DMS79 treated with DMSO at 0.1 percent for 48 hours (cell line): ENCODE measurements at places on chromosomes 2 and 18.

DNA sequence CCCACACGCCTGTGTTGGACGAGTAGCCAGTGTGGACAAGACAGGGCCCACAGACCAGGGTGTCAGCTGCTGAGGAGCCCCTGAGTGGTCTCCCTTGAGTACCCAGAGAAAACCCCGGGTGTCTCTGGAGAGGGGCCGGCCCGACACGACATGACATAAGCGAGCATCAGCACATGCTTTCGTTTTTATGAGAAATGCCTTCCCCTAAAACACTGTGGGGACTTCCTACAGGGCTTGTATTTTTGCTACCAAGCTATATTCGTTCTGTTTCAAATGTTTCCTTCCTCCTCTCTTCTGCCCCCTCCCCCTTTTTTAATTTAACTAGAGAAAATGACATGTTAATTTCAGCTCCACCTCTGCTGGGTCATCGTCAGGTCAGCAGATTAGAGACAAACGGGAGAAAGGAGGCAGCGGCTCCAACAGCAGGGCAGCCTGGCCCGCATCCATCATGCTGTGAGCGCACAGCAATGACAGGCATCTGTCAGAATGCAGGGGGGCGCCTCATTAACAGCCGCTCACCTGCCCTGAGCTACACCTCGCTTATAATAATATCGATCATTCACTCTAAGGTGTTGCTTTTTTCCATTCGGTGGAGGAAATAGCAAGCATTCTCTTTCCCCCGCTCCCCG is 286.2 kb downstream of the ZNF516 start:
- no peak for DNase-seq

- DNase-seq, result no peak
These were observed 259.8 kb upstream of the CXCR4 start for GRCh38 chr2:136377423-136378382.

DNA sequence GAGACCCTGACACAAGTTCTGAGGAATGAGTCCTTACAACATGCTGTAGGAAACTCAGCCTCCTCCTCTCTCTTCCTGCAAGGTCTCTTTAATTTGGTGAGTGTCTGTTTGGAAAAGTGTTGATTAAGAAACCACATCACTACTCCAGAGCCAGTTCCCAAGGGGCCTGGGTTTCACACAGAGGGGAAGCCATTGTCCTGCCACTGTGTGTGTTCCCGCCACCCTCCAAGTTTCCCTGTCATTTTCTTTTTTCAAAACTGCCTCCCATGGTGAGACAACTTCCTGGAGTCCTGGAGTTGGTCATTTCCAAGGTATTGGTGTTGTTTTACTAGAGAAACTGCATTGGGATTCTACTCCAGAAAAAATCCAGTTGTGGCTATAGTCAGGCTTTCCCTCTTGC is 232.0 kb upstream of the PARD3B start:
- DNase-seq, result no peak

GRCh38 chr2:9703701-9704221 is 73.0 kb upstream of the YWHAQ start:
- DNase-seq, result no peak

- DNase-seq, result no peak
These were observed 499.9 kb downstream of the SLC4A3 start for GRCh38 chr2:220127311-220127710.
